Right atrium auricular region (tissue), 2 donors: ENCODE measurements at places on chromosomes 5 and 9. TPM values are rescaled to one million over a fixed set of nuclear protein-coding genes. Genes with fewer than 3 reads are reported as not detected.

DNA sequence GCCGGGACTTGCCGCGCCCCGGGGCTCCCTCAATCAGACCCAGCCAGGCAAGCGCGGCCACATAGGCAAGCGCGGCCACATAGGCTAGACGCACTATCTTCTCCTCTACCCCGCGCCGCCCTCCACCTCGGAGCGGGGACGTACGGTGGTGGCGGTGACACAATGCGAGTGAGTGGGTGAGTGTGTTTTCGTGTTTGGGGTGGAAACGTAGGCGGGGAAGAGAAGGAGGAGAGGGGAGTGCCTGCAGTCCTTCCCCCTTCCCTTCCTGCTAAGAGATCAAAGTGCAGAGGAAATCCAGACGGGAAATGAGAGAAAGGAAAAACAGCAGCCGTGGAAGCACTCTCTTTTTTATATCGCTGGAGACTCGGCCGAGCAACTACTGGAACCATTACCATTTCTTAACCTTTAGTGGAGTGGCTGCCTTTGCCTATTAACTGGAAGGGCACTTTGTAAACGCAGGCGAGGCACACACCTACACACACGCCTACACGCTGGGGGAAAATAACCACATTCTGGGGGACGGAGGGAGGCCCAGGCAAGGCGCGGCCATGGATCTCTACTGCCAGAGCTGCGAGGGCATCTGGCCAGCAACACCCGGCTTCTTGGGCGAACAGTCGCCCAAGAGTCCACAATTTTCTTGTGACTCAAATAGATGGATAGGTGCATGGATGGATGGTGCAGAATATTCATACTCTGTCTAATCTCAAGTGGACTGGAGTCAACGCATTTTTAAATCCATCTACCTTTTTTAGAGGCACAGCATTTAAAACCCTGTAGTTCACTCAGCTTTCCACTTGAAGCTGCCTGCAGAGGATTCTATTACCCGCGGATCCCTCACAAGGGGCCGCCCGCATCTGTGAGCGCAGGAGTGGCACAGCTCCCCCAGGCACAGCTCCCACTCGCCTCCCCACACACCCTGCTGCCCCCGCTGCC, 2.1 kb downstream of the EDIL3 start:
- peak overlapping the region; percentile 46 for H3K27ac ChIP-seq
- H3K4me1 ChIP-seq, result peaks cover 6% of the 10 kb centered on the region
- peak overlapping the region; percentile 53 for H3K4me3 ChIP-seq
- no peak for DNase-seq
- no peaks in the 10 kb centered on the region for H3K36me3 ChIP-seq

Gene IL13
- total RNA-seq, result not detected

Gene PPP3R2
- total RNA-seq, result not detected

GRCh38 chr9:105281926-105282325, 37.5 kb downstream of the SLC44A1 start:
- no peak overlapping the region for H3K4me3 ChIP-seq
- H3K4me1 ChIP-seq, result no peaks in the 10 kb centered on the region
- H3K27ac ChIP-seq, result no peak overlapping the region
- DNase-seq, result no peak
- no peaks in the 10 kb centered on the region for H3K27me3 ChIP-seq

DNA sequence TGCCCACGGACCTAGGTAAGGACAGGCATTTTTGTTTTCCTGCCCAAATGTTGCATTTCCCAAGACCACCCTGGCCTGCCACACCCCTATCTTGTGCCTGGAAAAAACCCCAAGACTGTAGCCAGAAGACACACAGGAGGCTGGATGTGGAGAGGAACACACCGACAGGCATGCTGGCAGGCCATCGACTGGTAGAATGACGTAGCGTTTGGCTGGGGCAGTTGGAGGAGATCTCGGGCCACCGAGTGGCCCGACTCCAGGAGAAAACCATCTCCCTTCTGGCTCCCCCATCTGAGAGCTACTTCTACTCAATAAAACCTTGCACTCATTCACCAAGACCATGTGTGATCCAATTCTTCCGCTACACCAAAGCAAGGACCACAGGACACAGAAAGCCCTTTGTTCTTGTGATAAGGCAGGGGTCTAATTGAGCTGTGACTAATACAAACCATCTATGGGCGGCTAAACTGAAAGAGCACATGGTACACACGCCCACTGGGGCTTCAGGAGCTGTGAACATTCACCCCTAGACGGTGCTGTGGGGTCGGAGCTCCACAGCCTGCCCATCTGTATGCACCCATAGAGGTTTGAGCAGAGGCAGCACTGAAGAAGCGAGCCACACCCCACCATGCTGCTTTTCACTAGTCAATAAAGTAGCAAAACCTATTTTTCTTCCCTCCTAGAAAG, 38.9 kb upstream of the N4BP3 start:
- peaks cover 3% of the 10 kb centered on the region for H3K27me3 ChIP-seq
- H3K4me3 ChIP-seq, result no peak overlapping the region
- H3K4me1 ChIP-seq, result peaks cover 6% of the 10 kb centered on the region
- H3K27ac ChIP-seq, result no peak overlapping the region
- H3K36me3 ChIP-seq, result no peaks in the 10 kb centered on the region

Gene CDH6
- 1.1 TPM for total RNA-seq

Gene CDKN2B
- total RNA-seq, result 3.9 TPM

GRCh38 chr9:88044200-88044599, 69.9 kb upstream of the CDK20 start:
- H3K27me3 ChIP-seq, result no peaks in the 10 kb centered on the region
- no peaks in the 10 kb centered on the region for H3K4me1 ChIP-seq
- no peak overlapping the region for H3K4me3 ChIP-seq
- DNase-seq, result no peak

Gene ANKRD31
- 0.08 TPM for total RNA-seq

DNA sequence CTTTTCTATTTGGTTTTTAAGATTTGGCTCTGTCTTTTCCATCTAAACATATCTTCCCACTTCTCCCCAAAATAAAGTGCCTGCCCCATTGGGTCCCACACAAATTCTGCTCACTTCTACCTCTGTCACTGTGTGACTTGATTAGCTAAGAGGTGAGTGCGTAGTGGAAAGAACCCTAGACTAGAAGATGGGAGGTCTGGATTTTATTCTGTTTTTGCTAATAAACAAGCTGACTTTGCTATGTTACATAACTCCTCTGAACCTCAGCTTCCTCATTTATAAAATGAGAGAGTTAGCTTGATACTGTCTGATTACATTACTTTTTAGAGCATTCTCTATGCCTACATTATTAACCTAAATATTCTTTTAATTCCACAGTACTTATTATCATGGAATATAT, 51.3 kb upstream of the PTGER4 start:
- H3K4me1 ChIP-seq, result no peaks in the 10 kb centered on the region
- DNase-seq, result no peak
- H3K4me3 ChIP-seq, result no peak overlapping the region
- H3K27me3 ChIP-seq, result no peaks in the 10 kb centered on the region
- H3K36me3 ChIP-seq, result no peaks in the 10 kb centered on the region

- no peaks in the 10 kb centered on the region for H3K36me3 ChIP-seq
- H3K27me3 ChIP-seq, result no peaks in the 10 kb centered on the region
- H3K4me1 ChIP-seq, result no peaks in the 10 kb centered on the region
- DNase-seq, result no peak
- no peak overlapping the region for H3K4me3 ChIP-seq
These were observed 136.4 kb downstream of the ZNF354C start for GRCh38 chr5:179196405-179197079.

DNA sequence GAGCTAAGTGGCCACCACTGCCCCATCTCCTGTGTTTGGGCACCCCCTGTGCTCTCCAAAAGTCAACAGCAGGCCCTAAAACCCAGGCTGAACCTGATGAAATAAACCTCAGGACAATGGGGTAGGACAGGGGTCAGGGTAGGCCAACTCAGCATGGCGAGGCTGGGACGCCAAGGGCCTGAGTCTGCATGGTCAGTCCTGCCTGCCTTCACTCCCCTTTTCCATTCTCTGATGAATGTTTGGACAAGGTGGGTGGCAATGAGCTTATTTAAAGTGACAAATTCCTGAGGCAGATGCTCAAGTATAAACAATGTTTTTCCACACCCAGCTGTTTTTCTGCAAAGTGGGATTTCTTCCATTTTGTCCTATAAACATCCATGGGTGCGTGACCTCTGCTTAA, 47.2 kb upstream of the CXCL14 start:
- H3K4me3 ChIP-seq, result no peak overlapping the region
- no peaks in the 10 kb centered on the region for H3K36me3 ChIP-seq
- H3K4me1 ChIP-seq, result no peaks in the 10 kb centered on the region
- no peaks in the 10 kb centered on the region for H3K27me3 ChIP-seq
- peak; percentile 23 for DNase-seq
- no peak overlapping the region for H3K27ac ChIP-seq

- H3K27me3 ChIP-seq, result no peaks in the 10 kb centered on the region
- no peak overlapping the region for H3K4me3 ChIP-seq
- peaks cover 6% of the 10 kb centered on the region for H3K4me1 ChIP-seq
These were observed 65.5 kb upstream of the TBCA start for GRCh38 chr5:77841616-77842015.

DNA sequence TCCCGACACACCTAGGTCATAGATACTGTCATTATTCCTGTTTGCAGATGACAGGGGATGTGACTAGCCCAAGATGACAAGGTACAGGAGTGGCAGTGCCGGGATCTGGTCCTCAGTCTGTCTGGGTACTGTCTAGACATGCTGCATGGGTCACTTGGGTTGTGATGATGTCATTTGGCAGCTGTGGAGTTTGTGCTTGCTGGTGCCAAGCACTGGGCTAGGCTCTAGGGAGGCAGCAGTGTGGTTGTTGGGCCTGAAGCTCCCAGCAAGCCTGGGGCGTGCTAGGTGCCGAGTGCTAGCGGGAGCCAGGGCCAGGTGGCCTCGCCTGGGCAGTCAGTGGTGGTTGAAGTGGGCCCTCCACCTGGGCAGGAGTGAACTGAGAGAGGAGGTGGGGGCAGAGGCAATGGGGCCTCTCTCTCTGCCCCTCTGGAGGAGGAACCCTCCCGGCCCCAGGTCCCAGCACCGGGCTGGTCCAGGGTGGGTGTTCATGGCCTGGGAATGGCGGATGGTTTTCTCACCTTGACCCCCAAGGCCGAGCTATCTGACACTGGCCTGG, 8.8 kb upstream of the ASB6 start:
- no peak overlapping the region for H3K27ac ChIP-seq
- H3K27me3 ChIP-seq, result no peaks in the 10 kb centered on the region
- H3K36me3 ChIP-seq, result no peaks in the 10 kb centered on the region

DNA sequence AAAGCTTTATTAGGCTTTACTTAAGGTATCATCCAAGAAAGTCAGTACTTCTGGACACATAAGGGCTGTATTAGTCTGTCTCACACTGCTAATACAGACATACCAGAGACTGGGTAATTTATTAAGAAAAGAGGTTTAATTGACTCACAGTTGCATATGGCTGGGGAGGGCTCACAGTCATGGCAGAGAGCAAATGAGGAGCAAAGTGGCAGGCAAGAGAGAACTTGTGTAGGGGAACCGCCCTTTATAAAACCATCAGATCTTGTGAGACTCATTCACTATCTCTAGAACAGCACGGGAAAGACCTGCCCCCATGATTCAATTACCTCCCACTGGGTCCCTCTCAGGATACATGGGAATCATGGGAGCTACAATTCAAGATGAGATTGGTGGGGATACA, 49.2 kb upstream of the SLC44A1 start:
- no peak overlapping the region for H3K4me3 ChIP-seq
- no peak for DNase-seq
- H3K27me3 ChIP-seq, result no peaks in the 10 kb centered on the region
- no peaks in the 10 kb centered on the region for H3K36me3 ChIP-seq
- no peak overlapping the region for H3K27ac ChIP-seq

GRCh38 chr5:74391410-74391809, 249.1 kb downstream of the ENC1 start:
- no peak overlapping the region for H3K27ac ChIP-seq
- DNase-seq, result no peak
- no peaks in the 10 kb centered on the region for H3K27me3 ChIP-seq
- H3K4me3 ChIP-seq, result no peak overlapping the region
- H3K36me3 ChIP-seq, result no peaks in the 10 kb centered on the region

Gene ZDHHC11B
- 4.0 TPM for total RNA-seq

Gene PCDHB16
- total RNA-seq, result 5.3 TPM

- no peaks in the 10 kb centered on the region for H3K4me1 ChIP-seq
- H3K27me3 ChIP-seq, result no peaks in the 10 kb centered on the region
- H3K27ac ChIP-seq, result no peak overlapping the region
- no peak for DNase-seq
- H3K4me3 ChIP-seq, result no peak overlapping the region
- no peaks in the 10 kb centered on the region for H3K36me3 ChIP-seq
These were observed 60.3 kb upstream of the MAP3K1 start for GRCh38 chr5:56755036-56755555.

- H3K36me3 ChIP-seq, result no peaks in the 10 kb centered on the region
- DNase-seq, result no peak
- no peaks in the 10 kb centered on the region for H3K27me3 ChIP-seq
These were observed 40.2 kb downstream of the MRPL36 start for GRCh38 chr5:1759378-1759970.
